Activated naive CD4-positive, alpha-beta T cell treated with anti-CD3 and anti-CD28 coated beads, Interleukin-2, amount 50 U/mL, for 16 hours (primary cell): ENCODE measurements at places on chromosomes 1 and 21.

DNA sequence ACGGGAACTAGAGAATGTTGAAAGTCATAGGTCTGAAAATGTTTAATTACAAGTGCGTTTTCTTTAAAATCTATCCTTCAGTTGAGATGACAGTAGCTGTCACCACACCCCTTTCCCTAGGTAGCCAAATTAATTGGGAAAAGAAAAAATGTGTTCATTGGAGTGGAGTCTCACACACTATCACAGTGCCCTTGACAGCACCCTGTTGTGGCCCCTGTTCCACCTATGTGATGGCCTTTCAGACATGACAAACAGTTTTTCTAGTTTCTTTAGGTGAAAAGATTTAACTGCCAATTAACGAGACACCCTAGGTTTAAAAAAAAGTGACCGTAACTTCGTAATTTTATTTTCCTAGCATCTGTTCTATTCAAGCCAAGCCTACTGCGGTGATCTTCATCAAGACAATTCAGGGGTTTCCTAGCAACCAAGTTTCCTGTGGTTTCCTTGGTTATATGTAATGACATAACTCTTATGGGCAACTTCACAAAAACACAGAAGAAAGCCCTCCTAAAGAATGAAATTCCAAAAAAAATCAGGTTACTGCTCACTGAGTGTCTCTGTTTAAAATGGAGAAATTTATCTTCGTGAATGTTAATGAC, 298.3 kb downstream of the PDE4B start:
- DNase-seq, result no peak

DNA sequence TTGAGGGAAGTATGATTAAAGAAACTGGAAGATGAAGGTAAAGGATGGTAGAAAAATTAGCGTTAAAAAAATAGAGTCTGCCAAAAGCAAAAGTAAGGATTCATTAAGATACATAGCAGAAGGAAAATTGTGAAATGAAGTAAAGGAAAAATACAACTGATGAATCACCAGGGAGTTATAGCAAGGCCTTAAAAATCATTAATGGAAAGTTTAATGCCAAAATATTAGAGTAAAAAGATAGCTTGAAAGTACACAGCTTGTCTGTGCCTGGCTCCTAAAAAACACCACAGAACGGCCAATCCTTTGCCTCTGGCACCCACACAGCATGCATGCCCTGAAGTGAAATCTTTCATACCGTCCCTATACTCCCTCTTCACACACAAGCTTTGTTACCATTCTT, 66.9 kb upstream of the APOBEC4 start:
- DNase-seq, result no peak

DNA sequence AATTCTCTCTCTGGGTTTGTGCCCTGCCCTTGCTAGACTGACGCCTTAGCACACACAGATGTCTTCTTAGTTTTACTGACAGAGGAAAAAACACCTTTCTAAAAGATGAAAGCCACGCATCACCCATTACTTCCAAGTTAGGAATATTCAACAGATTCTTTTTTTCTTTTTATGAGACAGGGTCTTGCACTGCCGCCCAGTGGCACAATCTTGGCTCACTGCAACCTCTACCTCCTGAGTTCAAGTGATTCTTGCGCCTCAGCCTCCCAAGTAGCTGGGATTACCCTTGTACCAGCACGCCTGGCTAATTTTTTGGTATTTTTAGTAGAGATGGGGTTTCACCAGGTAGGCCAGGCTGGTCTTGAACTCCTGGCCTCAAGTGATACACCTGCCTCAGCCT, 169.2 kb downstream of the APP start:
- DNase-seq, result no peak

- no peak for DNase-seq
These were observed 4.7 kb downstream of the C8A start for GRCh38 chr1:56859287-56859686.

GRCh38 chr1:4830707-4831106, 176.3 kb downstream of the AJAP1 start:
- no peak for DNase-seq

DNA sequence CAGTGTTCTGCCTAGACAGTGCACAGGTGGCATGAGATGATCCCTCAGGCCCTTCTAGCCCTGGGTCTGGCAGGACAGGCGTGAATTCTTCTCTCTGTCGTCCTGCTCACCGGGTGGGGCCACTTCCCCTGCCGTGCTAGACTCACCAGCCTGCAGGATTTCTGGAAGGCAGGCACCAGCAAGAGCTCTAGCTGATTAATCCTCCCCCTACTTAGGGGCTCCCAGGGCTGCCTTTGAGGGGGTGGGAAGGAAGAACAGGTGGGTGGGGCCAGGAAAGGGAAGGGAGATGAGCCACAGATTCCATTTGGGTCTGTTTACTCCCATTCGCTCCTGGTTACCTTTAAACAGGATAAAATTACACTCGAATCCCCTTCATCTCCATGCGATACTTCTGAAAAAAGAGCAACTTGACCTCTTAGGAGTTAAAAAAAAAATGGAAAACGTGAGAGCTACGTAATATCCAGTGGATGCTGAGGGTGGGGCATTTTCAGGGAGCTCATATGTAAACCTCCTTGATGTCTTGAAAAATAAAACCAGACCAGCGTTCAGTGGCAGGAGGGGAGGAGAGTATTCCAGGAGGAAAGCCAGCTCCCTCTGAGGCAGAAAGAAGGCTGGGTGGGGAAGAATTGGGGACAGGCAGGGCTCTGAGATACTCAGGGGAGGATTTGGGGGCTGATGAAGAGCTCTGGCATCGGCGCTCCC, 665.5 kb downstream of the PTPRU start:
- no peak for DNase-seq

GRCh38 chr21:26171258-26172100, 909 bp upstream of the APP start:
- DNase-seq, result no peak

DNA sequence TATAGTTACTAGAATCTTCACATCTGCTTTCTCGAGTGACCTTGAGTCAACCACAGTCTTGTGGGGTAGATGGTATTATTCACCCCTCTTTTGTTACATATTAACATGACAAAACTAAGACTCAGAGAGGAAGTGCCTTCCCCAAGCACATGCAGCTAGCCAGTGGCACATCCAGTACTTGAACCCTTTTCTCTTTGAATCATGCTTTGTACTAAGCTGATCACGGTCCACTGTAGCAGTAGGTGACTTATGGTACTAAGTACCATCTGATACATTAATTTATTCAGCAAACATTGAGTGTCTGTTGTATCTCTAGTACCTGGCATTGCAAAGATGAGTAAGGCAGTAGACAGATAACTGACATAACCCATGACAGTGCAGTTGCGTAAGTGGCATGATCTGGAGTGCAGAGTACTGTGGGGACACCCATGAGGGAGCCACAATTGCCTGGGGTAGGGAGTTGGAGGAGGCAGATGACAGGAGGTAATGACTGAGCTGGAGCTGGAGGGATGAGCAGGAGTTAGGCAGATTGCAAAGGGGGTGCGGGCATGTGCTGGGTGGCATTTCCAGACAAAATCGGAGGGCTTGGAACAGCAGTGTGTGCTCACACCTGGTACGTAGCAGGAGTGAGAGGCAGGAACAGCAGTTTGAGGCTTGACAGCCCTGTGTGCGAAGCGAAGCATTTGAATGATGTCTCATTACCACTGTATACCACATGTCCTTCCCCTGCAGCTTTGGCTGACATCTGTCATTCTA, 29.8 kb downstream of the UCK2 start:
- DNase-seq, result no peak

GRCh38 chr1:197725044-197725443, 50.2 kb downstream of the DENND1B start:
- DNase-seq, result no peak

- DNase-seq, result no peak
These were observed 1.5 kb downstream of the C1orf159 start for GRCh38 chr1:1114431-1114830.

DNA sequence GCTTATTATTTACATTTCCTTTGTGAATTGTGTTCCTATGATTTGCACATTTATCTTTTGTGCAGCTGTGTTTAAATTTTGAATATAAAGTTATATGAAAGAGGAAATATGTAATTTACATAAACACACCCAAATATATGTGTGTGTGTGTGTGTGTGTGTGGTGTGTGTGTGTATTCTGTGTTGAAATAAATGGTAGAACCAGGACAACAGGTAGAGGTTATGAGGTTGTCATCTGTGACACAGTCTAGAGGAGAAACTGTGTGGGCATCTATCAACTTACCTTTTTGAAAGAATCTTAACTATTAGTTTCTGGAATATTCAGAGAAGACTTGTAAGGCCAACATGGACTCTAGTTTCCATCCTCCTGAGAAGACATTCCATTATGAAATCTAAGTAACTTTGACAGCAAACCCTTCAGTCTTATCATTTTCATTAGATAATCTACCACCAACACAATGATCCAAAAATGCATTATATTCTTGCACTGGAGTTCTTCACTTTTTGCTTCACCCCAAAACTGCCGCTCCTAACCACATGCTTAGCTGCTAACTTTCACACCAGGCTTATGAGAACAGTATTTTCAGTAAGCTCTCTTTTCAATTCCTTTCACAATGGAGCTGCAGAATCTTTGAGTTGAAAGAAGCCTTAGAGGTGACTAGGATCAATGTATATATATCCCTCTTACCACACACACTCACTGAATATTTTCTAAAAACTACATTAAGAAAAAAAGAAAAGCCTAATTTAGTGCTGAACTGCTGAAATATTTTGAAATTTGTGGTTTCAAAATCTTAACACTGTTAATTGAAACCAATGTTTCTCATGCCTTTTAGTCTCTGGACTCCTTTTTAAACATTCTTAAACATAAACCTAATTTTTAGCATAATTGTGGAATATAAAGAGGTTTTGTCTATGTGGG, 21.8 kb downstream of the PTPRC start:
- no peak for DNase-seq

GRCh38 chr1:84253891-84254290, 47.6 kb upstream of the SAMD13 start:
- DNase-seq, result no peak

- DNase-seq, result no peak
These were observed 8.5 kb upstream of the CD58 start for GRCh38 chr1:116579259-116579875.

GRCh38 chr1:70459496-70460225, 48.6 kb downstream of the CTH start:
- DNase-seq, result no peak

DNA sequence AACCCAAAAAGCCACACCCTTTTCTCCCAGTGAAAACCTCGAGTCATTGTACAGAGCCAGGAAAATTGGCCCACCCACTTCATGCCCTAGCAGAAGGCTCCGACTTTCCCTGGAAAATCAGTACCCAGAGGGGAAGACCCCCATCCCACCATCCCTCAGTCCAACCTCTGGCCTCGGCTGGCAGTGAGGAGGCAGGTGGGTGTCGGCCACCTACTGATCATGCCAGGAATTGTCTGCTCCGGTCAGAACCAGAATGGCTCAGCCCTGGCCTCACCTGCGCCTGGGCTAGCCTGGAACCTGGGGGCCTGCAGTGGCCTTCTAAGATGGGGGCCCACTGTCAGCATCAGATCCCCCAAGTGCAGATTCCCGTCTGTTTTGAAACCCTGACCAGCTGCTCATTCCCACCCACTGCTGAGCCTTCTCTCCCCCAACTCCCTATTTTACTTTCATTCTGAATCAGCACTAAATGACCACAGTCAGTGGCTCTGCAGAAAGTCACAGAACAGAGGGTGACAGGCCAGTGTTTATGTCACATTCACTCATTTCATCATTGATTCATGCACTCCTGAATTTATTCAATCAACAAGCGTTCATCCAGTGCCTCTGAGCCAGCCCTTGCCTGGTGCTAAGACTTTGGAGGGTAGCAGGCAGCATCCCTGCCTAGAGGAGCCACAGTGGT, 3.0 kb upstream of the S100A9 start:
- DNase-seq, result no peak

- DNase-seq, result no peak
These were observed 12.1 kb downstream of the PLXNA2 start for GRCh38 chr1:208231881-208232661.

- DNase-seq, result no peak
These were observed 150.8 kb downstream of the MAST2 start for GRCh38 chr1:45953934-45954847.

- DNase-seq, result no peak
These were observed 59.9 kb upstream of the SOX13 start for GRCh38 chr1:204013052-204013451.

DNA sequence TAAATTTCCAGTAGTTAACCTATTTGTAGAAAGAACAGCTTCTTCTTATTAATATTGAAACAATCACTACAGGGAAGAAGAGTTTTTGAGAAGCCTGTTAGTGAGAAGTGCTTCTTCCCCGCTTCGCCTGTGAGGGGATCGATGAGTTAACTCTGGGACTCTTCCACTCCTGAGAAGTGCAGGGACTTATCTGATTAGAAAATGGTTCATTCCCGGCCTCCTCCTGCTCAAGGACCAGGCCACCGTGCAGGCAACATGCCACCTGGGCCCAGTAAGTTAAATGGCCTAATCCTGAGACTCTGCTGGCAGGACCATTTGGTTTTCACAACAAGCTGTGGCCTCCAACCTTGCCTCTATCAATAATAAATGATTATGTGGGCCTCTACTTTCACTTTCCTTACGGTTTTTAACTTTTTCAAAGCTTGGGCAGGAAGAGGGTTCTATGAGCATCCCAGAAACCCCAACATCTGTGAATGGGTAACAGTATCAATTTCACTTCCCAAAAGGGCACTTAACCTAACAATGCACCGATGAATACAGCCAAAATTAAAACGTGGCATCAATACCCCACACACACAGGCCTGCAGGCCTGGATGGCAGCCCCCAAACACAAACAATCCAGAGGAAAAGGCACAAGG, 33.1 kb downstream of the SIPA1L2 start:
- DNase-seq, result no peak

DNA sequence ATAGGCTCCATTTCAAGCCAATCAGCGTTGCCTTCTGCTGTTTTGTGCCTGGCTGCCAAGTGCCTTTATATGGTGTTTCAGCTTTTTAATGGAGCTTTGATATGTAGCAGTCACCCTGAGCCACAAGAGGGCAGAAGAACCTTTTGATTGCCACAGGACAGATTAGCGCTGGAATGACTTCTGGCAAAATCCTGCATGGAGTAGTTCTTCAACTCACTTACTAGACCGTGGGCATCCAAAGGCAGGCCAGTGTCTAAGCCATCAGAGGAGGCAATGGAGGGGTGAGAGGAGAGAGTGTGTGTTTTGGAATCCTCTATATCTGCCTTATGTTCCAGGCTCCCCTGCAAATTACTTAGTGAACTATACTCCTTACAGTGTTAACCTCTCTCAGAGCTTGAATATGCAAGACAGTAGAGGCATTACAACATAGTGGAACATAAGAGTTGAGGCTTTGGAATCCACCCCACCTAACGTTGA, 56.2 kb downstream of the ST3GAL3 start:
- DNase-seq, result peak; percentile 25

- DNase-seq, result no peak
These were observed 62.6 kb upstream of the ATP2B4 start for GRCh38 chr1:203564024-203564423.
